ENCODE measurements at places on chromosomes 12 and 14. TPM values are rescaled to one million over a fixed set of nuclear protein-coding genes. Genes with fewer than 3 reads are reported as not detected.

The TPH2 gene
- total RNA-seq = not detected

The FLRT2 gene
- 216 TPM for total RNA-seq

The SERPINA12 gene
- not detected for total RNA-seq

The MTHFD1 gene
- total RNA-seq = 112 TPM

The COCH gene
- 1.2 TPM for total RNA-seq

The RFLNA gene
- total RNA-seq = 0.19 TPM

The CLEC2B gene
- 78.8 TPM for total RNA-seq
